ENCODE measurements at places on chromosomes 7 and 10.

DNA sequence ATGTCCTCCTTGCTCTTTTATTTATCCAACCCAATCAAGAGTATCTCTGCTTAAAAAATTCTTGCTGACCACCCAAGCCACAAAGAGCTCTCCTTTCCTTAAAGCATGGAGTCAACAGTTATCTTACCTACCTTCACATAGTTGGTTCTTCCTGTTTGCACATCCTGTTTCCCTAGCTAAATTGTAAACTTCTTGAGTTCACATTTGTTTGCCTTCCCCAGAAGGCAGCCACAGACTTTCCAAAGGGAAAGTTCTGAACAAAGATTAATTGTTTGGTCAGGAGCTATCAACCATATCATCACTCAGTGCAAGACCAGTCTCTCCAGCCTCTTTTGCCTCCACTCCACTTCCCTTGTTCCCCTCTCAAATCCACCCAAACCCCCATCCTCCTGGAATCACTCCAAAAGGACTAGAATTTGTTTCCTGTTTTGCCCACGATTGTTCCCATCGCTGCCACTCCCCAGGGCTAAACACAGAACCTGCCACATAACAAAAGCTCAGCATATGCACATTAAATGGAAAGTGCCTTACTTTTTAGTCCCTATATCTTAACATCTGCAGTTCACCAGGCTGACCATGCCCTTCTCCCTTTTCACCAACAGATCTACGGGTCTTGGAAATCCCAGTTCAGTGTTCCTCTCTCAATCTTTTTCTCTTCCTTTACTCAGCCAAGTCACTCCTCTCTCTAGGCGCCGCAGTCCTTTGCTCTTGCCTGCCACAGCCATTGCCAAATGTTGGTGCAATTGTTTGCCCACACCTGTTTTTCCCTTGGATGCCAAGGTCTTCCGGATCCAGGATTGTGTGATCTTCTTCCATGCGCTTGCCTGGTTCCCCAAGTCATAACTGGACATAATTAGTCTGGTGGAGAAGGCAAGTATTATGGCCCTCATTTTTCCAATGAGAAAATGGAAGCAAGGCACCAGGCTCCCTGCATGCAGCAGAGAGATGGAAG, 265.5 kb downstream of the KCNMA1 start:
- no peak for DNase-seq

DNA sequence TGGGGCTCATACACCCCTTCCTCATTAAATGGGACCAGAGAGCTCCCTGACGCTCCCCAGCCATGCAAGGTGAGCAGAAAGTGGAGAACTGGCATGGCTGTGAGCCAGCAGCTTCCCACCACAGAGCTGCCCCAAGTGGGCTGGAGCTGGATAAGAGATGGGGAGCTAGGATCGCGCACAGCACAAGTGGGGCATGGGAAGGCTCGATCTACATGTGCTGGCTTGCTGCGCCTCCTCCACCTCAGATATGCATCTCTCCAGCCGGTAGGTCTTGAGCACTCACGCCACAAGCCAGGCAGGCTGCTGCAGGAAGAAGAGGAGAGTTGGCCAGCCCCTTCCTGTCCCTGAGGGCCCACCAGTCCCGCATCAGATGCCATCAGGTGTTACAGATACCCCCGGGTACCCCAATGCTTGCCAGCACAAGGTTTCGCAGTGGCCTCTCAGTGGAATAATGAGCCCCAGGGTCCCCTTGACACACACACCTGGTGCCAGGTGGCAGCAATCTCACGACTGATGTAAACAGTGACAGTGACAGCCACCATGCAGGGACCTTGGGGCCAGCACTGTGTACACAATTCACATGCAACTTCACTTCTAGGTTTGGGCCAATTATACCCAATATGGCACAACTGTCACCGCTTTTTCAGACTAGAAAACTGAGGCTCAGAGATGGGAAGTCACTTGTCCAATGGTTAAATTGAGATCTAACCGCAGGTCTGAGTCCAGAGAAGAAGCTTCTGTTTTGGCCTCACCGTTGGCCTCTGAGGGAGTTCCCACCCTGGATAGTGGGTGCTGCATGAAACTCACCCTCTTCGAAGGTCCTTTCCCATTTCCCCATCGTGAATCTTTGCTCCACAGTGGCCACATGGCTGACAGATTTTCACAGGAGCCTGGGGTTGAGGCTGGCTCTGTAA, 79.3 kb downstream of the OAT start:
- no peak for DNase-seq

DNA sequence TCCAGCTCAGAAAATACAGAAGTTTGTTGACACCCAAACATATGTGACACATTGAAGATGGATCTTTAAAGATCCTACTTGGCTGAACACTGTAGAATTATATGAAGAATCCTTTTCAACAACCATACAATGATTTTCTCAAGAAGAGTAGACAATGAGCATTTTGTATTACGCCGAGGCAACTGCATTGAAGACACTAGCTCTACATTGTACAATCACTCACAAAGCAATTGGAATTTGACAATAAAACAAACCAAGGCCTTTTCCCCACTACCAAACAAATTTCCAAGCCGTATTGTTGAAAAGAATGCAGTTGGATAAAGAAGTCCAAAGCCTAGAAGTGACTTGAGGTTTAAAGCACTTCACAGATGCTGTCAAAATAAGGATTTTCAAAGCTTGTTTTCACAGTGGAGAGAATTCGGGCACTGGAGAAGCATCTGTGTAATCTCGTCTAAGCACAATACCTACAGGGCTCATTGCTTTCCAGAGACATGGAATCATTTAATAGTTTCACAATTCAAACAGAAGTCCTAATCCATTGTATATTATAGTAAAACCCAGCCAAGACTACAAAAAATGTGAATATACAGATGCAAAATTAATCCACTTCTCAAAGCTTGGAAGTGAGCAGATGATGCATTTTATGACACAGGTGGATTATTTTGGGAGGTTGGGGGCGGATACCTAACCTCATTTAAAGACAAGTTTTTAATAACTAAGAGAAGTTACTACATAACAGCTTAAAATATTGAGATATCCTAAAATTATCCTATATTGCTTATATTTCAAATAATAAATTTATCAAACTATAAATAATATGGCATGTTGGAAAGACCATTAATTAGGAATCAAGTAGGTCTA, 78.6 kb downstream of the SORCS1 start:
- DNase-seq = no peak

DNA sequence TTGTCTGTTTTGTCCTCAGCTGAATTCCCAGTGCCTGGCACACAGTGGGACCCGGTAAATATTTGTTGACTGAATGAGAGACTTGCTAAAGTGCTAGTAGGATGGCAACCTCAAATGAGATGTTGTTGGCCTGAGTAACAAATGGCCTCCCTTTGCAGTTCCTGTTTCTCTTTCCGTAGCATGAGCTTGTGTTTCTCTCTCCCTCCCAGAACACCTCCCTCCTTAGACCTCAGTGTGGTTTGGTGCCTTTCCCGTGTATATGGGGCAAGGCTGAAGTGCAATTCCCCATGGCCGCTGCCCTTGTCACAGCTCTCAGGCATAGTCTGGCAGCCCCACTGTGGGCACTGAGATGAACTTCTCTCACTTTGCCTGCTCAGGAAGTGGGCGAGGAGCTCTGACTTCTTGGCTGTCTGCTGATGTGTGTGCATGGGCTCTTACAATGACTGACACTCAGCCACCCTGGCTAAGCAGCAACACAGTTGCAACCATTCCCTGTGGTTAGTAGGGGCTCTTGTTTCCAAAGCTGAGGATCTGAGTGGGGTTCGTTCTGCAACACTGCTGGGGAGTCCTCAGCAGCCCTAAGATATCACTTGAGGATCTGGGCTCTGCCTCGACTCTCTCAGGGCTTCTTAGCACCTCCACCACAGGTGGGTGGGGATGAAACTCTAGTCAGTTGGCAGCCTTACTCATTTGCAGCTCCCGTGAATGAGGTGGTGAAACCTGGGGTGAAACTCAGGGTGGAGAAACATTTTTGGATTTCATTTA, 136.1 kb downstream of the ICA1 start:
- DNase-seq = no peak

GRCh38 chr10:72045586-72045985, 42.8 kb downstream of the SPOCK2 start:
- DNase-seq = no peak

DNA sequence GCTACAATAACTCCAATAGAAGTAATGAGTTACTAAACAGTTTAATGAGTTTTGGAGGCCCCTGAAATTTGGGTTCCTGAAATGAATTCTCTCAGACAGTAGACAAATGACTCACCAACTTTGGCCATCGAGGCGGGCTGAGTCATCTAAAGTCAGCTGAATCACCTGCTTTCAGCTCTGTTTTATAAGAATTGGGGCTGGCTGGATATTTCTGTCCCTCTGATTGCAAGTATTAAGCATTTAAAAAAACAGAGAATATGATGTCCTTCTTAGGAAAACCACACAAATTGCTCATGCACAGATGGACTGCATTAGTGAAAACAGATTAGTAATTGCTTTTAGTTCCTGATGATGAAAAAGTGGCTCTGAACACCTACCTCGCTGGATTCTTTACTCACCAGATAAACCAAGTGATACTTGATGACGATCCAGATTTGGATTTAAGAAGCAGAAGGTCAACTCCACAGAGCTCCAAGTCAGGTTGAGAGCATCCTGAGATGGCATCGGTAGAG, 59.1 kb downstream of the ZNF365 start:
- peak; percentile 2 for DNase-seq

- DNase-seq = no peak
Measured at GRCh38 chr10:62861507-62861906, 45.3 kb upstream of the EGR2 start.

DNA sequence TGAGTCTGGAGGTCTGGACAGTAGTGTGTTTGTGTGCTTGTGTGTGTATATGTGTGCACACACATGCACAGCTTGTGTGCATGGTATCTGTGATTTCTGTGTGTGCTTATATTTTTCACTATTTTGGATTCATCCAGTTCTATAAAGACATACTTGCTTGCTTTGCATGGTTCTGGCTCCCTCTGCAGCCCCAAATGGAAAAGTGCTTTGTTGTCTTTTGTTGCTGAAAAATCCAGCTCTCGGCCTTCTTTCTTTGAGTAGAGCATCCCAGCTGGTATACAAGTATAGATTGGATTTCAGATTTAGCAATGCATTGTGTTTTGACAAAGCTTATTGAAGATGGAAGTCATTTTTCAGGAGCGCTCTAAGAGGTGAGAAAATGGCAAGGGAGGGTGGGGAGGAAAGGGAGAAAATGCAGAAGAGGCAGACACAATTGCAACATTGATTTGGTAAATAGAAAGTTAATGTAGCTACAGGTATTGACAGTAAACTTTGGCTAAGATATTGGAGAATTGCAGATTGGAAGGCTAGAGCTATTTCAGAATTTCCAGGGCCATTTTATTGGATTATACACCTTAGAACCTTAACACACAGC, 333.9 kb downstream of the AUTS2 start:
- no peak for DNase-seq

DNA sequence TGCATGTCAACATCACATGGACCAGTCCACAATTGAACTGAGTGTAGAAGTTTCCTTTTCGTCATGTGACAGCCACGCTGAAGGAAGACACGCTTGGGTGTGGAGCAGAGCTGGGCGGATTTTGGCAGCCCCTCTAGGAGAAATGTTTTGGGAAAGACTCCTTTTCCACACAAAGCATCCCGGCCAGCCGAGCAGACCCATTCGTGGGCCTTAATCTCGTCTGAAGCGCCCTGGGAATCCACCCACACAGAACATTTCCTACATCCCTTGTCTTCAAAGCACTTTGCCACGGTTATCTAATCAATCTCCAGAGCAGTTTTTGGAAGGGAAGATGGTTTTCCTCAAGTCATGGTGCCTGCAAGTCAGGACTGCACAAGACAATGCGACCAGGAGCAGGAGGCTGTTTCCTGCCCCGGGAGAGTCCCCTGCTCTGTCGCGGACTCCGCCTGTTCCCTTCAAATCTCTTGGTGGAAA, 8.4 kb upstream of the IFT22 start:
- no peak for DNase-seq

GRCh38 chr7:95599069-95599468, 2.8 kb upstream of the PDK4 start:
- DNase-seq = peak; percentile 93

GRCh38 chr10:125128397-125129075, 31.8 kb downstream of the CTBP2 start:
- no peak for DNase-seq

GRCh38 chr10:33231621-33232350, 102.7 kb downstream of the NRP1 start:
- no peak for DNase-seq

DNA sequence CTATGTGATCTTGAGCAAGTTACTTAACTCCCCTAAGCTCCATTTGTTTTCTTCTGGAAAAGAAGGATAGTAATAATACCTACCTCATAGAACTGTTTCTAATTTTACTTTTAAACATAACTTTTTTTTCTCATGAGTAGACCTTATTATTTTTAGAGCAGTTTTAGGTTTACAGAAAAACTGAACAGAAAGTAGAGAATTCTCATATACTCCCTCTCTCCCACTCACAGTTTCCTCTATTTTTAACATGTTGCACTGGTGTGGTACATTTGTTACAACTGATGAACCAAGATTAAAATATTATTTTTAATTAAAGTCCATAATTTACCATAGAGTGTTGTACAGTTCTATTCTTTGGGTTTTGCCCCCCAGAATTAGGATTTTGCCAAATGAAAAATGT, 221.3 kb upstream of the CSTF2T start:
- DNase-seq = no peak

- peak; percentile 65 for DNase-seq
Measured at GRCh38 chr10:122495406-122496340, 34.3 kb downstream of the HTRA1 start.

- DNase-seq = peak; percentile 95
Measured at GRCh38 chr10:17003151-17003550, 126.5 kb downstream of the CUBN start.

- DNase-seq = no peak
Measured at GRCh38 chr7:96836456-96836855, 126.8 kb upstream of the SEM1 start.

- DNase-seq = peak; percentile 89
Measured at GRCh38 chr7:4738711-4739527, 36.5 kb upstream of the AP5Z1 start.

DNA sequence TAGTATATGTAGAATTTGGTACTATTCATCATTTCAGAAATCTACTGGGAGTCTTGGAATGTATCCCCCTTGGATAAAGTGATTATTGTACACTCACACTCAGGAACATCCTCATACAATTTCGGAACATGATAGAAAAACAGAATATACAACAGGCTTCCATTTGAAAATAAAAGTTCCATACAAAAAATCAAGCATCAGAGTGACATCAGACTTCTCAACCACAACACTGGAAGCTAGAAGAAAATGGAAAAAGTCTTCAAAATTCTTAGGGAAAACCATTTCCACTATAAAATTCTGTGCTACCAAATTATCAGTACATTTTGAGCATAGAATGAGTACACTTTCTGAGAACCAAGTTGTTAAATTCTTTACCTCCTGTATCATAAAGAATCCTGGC, 8.8 kb downstream of the LYZL1 start:
- DNase-seq = no peak

DNA sequence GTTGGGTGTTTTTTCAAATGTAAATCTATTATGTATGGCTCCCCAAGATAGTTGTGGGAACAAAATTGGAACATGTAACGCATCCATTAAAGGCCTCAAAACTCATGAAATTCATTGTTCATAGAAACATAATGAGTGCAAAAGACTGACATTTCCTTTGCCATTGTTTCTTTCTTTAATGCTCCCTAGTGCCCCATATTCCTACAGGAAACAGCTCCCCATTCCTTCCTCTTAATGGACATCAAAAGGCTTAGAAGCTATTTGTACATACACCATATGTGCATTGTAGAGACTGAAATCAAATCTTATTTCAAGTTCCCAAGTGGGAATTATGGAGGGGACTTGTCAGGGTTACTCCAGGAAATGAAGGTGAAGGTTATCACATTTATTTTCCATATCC, 139.1 kb downstream of the AHR start:
- no peak for DNase-seq

GRCh38 chr10:75910032-75910431, 478.6 kb downstream of the LRMDA start:
- DNase-seq = peak; percentile 44
